Stimulated activated CD4-positive, alpha-beta T cell treated with anti-CD3 and anti-CD28 coated beads, TNF-alpha, amount 100 ng/mL, for 1 hour (primary cell): ENCODE measurements at places on chromosomes 5 and 9.

DNA sequence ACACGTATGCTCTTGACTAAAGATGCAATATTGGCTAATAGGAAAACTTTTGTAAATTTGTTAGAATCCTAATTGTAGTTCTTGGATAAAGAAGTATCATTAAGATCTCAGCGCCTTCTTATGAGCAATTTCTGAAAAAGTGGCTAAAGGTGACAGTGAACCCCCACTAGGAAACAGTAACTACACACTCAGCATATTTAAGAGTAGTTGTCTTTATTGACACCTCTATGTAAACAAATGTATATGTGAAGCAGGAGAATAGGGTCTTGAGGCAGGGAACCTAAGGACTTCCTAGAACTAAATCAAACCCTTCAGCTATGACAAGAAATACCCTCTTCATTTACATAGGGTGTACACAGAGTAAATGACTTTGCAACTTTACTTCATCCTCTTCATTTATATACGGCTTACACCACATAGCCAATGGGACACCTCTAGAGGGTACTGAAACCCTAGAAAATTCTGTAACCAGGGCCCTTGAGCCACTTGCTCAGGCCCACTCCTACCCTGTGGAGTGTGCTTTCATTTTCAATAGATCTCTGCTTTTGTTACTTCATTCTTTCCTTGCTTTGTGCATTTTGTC is 2.8 kb downstream of the NIPSNAP3A start:
- no peak for DNase-seq

- DNase-seq, result no peak
Observed at GRCh38 chr5:58294598-58295305, 165.1 kb downstream of the PLK2 start.

DNA sequence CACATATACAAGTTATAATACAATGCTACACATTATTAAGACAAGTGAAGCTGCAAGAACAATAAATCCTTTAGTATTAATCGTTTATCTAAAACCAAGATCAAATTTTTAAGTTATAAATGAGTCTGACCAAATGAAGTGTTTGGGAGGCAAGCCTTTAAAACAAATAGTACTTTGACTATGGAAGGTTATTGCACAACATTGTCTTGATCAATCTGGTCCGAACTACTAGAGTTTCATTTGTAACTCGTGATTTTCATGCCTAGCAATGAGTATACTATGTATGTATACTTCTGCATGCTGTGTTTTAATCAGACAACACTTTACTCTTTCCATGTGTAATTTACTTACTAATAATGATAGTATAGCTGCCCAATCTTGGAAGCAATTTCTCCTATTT is 87.2 kb upstream of the GOLGA1 start:
- DNase-seq, result no peak

GRCh38 chr5:55629815-55630214 is 82.3 kb downstream of the SLC38A9 start:
- no peak for DNase-seq

- DNase-seq, result no peak
Observed at GRCh38 chr5:102638912-102639652, 116.0 kb upstream of the PAM start.

DNA sequence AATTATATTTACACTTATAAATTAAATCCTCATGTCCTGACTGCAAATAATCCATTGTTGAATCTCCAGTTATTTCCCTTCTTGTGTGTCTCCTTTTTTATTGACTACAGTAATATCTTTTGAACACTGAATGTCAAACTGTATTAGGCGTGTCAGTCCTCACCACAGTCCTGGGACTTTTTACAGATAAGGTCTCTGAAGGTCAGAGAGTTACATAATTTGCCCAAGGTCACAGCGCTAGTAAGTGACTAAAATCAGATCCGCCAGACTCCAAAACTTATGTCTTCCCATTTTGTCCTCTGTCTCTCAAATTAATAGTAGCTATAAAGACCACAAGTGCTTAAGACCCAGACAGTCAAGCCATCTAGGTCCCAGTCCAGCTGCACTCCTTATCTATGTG is 274.3 kb downstream of the NR3C1 start:
- no peak for DNase-seq

- DNase-seq, result no peak
Observed at GRCh38 chr5:143514616-143515335, 111.3 kb upstream of the NR3C1 start.

- no peak for DNase-seq
Observed at GRCh38 chr9:100430286-100430940, 3.5 kb downstream of the MSANTD3 start.

DNA sequence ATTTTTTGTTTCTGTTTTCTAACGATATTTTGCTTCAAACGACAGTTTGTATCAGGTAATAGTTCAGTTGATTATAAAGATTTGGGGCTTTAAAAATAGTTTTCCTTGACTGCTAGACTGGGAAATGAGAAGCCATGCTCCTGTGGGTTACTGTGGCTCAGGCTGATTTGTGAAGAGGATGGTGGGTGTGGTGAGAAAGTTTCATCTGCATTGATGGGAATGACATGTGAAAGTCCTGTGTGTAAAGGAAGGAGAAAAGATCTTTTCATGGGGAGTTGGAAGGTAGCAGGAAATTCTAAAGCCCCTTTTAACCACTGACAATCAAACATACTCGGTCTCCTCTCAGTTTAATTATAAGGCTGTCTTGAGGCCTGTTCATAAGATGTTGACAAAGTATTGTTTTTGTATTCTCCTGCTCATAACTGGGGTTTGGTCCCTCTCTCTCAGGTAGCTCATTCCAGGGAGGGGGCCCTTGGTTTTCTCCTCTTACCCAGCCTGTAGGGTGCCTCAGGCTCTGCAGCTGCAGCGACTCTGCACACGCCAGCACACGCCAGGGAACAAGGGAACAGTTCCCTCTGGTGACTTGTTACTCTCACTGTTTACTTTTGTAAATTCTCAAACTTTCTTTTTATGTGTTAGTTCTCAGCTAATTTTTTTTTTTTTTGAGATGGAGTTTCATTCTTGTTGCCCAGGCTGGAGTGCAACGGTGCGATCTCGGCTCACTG is 91.6 kb downstream of the CARTPT start:
- no peak for DNase-seq

- no peak for DNase-seq
Observed at GRCh38 chr5:95426227-95426626, 35.1 kb downstream of the FAM81B start.

GRCh38 chr5:396531-396961 is 46.4 kb upstream of the EXOC3 start:
- no peak for DNase-seq

GRCh38 chr9:116087751-116088194 is 65.8 kb upstream of the PAPPA start:
- DNase-seq, result no peak

DNA sequence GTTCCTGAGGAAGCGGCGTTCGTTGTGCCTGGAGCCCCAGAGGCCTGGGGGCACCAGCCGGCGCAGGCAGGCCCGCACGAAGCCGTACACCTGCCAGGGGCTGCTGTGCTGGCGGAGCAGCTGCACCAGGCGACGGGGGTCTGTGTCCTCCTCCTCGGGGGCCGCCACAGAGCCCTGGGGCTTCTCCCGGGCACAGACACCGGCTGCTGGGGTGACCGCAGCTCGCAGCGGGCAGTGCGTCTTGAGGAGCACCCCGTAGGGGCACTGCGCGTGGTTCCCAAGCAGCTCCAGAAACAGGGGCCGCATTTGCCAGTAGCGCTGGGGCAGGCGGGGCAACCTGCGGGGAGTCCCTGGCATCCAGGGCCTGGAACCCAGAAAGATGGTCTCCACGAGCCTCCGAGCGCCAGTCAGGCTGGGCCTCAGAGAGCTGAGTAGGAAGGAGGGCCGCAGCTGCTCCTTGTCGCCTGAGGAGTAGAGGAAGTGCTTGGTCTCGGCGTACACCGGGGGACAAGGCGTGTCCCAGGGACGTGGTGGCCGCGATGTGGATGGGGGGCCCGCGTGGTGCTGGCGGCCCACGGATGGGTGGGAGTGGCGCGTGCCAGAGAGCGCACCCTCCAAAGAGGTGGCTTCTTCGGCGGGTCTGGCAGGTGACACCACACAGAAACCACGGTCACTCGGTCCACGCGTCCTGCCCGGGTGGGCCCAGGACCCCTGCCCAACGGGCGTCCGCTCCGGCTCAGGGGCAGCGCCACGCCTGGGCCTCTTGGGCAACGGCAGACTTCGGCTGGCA is 1.3 kb downstream of the TERT start:
- no peak for DNase-seq

DNA sequence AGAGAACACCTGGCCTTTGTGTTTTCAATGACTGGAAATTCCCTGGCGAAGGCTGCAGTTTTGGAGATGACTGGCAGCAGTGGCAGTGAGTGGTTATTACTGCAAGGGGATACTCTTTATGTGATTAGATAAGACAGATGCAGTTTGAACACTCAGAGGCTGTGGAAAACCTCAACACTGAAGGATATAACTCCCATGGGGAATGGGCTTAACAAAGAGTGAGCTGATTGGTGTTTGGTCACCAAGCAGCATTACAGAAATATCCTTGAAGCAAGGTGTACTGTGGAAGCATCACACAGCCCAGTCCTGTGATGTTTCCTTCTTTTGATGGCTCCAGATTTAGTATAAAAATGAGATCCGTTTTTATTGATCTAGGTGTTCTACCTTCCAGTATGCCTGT is 490.7 kb upstream of the PTPRD start:
- no peak for DNase-seq

- DNase-seq, result no peak
Observed at GRCh38 chr9:89699646-89700045, 94.8 kb downstream of the GADD45G start.

DNA sequence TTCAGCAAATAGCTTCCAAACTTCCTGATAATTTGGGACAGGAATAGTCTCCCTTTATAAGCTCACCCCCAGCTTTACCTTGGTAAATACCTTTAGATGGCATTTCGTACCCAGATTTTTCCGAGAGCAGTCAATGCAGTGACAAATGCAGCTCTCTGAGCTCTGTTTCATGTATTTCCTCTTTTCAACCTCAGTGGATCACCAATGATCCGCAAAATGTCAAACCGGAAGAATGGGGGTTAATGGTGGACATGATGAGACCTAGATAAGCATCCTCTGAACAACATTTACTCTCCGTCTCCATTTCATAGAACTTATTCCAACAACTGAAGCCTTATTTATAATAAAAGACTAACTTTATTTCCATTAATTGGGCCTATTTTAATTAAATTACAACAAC is 227.3 kb downstream of the MCTP1 start:
- DNase-seq, result no peak

DNA sequence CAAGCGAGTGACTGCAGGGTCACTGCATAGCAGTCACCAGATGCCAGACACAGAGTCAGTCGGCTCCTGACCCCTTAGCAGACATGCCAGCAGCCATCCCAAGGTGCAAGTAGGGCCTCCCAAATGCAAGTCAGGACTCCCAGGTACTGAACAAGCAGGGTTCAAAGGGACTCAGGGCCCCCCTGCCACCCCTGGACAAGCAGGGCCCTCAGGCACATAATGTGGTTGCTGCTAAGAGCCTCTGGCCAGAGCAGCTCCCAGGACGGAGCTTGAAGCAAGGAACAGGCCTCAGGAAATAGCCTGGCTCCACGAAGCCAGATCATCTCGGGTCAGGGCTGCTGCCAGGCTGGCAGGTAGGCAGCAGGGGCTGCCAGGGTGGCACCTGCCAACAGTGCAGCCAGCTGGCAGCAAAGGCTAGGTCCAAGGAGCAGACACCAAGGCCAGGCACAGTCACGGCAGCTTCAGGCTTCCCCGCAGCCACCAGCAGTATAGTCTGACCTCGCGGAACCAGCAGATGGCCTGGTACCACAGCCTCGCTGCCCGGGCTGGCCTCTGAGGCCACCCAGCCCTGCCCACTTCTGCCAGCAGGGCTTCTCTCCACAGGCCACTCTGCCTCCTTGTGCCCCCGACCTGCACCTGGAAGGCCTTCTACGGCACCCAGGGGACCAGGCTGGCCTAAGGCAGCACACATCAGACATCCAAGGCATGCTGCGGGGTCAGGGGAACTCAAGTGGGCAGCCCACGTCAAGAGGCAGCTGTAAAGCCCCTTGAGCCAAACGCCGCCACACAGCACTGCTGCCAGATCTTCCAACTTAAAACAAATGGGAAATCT is 7.4 kb downstream of the EEIG1 start:
- no peak for DNase-seq

- no peak for DNase-seq
Observed at GRCh38 chr5:76325876-76326491, 77.1 kb upstream of the IQGAP2 start.

- DNase-seq, result no peak
Observed at GRCh38 chr9:85516976-85517637, 224.6 kb downstream of the AGTPBP1 start.

DNA sequence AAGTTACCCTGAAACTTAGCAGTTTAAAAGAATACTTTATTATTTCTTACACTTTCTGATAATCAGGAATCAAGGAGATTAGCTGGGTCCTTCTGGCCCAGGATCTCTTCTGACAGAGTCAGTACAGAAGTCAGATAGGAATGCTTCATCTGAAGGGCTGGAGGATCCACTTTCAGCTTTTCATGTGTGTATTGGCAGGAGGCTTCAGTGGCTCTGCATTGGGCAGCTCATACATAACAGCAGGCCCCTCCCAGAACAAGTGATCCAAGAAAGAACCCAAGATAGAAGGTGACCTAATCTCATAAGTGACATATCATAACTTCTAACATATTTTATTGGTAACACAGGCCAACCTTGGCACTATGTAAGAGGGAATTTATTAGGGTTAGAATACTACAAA is 258.4 kb downstream of the HCN1 start:
- DNase-seq, result no peak

GRCh38 chr5:42235837-42236236 is 187.4 kb upstream of the GHR start:
- no peak for DNase-seq

- DNase-seq, result no peak
Observed at GRCh38 chr9:91937056-91937455, 13.0 kb downstream of the ROR2 start.

DNA sequence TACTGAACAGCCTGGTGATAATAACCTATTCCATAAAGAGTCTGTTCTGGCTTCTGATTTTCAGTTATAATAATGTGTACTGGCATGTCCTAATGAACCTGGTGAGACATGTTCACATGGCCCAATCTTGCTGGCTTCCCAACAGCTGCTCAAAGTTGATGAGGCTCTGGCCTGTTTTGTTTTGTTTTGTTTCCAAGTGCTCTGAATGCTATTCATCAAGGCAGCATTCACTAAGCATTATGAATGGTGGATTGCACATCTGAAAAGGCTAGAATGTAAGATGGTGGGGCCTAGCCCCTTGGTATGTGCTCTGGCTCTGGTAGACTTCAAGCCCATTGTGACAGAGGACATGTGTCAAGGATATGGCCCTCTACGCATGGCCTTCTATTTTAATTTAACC is 388.5 kb downstream of the PSAT1 start:
- DNase-seq, result no peak

DNA sequence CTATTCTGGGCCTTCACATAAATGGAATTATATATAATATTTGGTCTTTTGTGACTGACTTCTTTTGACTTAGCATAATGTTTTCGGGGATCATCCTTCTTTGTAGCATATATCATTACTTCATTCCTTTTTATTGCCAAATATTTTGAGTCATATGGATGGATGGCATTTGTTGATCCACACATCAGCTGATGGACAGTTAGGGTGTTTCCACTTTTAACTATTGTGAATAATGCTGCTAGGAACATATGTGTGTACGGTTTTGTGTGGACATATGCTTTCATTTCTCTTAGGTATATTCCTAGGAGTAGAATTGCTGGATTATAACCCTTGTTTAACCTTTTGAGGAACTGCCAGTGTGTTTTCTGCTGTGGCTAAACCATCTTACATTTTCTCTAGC is 249.6 kb downstream of the FANCC start:
- DNase-seq, result no peak

GRCh38 chr5:176429972-176430371 is 13.6 kb upstream of the CLTB start:
- no peak for DNase-seq
